ENCODE measurements at places on chromosomes 5 and 9.

GRCh38 chr9:22241611-22242010, 205.0 kb upstream of the DMRTA1 start:
- no peak for DNase-seq

- no peak for DNase-seq
These were observed 3.7 kb upstream of the MRNIP start for GRCh38 chr5:179862296-179862695.

DNA sequence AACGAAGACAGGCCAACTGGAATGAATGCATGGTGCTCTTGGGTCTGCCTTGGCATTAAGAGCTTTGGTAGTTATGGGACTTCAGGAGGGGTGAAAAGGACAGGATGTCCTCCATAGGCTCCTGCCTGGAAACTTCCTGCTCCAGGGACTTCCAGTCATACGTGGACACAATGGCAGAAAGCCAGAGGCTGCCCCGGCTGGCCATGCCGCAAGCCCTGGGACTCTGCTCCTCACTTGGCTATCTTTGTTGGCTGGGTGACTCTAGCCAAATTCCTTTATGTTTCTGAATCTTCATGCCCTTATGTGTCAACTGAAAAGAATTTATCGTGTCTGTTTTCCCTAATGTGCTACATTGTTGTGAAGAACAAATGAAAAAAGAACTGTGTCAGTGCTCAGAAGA, 136.9 kb downstream of the SIL1 start:
- DNase-seq: no peak

DNA sequence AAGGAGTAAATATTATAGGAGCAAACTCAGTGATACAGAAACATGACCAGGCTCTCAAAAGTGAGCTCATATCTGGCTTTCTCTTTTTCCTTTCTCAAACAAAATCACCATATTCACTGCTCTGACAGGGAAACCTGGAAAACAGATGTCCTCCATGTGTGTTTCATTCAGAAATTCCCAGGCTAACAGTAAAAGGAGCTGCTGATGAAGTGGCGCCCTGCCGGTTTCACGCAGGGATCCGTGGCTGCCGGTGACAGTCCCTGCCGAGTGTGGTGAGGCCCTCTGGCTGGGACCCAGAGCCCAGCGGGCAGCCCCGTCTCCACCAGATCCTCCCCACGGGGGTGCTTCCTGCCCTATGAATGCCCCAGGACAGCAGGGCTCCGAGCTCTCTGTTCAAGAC, 208.1 kb downstream of the GNA14 start:
- no peak for DNase-seq

DNA sequence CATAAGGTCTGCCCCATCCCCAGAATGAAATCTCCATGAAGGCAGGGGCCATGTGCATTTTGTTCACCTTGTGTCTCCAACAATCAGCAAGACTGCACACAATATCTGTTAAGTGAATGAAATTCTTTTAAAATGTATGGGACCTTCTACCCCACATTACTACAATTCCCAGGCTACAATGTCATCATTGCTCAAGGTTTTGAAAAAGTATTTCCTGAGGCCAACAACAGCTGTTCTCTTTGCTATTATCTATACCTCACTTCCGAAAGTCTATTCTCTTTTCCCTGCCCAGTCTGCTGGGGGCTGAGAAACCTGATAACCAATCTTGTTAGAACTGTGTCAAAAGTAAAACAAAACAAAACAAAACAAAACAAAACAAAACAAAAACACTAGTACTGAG, 29.2 kb downstream of the HOMER1 start:
- no peak for DNase-seq

- DNase-seq: no peak
These were observed 57.9 kb downstream of the STX17 start for GRCh38 chr9:99964336-99964735.

DNA sequence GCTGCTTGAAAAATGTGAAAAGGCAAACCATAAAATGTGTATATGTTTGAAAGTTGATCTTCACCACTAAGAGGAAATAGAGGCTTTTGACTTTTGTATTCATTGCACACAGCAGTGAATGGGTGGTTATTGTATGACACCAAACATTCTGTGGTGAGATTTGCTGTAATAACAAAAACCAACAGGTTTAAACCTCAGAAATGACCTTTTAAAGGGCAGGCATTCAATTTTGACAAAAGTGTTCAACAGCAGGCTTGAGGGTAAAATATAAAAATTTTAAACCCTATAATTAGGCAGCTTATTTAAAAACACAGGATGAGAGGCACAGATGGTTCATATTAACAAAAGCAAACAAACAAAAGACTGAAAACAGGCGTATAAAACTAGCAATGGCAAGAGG, 128.1 kb upstream of the NUDT12 start:
- no peak for DNase-seq

- DNase-seq: no peak
These were observed 15.8 kb upstream of the PSAT1 start for GRCh38 chr9:78280982-78281668.

Measured in activated CD4-positive, alpha-beta T cell treated with anti-CD3 and anti-CD28 coated beads, Interleukin-2, amount 50 U/mL, for 4 hours (primary cell).